ENCODE measurements at places on chromosomes 6 and 20.

GRCh38 chr20:37983286-37983685, 50.0 kb downstream of the TTI1 start:
- DNase-seq: no peak

GRCh38 chr20:18578581-18578980, 9.3 kb upstream of the DTD1 start:
- DNase-seq: no peak

DNA sequence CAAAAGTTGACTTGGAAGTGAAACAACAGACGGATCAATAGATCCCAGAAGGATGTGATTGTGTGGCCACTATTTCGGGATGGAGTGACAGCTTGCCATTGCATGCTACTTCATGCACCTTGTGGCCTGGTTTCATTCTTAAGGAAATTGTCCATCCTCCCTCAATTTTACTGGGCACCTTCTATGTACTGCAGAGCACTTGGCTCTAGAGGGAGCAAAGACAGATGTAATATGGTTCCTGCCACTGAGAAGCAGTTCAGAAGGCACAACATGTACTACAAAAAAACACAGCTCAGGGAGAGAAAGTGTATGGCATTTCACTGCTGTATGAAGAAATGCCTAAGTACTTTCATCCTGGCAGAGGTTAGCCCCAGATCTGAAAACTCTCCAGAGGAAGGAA, 91.9 kb downstream of the FOXA2 start:
- no peak for DNase-seq

- DNase-seq: no peak
Observed at GRCh38 chr6:20770773-20771172, 236.5 kb downstream of the CDKAL1 start.

DNA sequence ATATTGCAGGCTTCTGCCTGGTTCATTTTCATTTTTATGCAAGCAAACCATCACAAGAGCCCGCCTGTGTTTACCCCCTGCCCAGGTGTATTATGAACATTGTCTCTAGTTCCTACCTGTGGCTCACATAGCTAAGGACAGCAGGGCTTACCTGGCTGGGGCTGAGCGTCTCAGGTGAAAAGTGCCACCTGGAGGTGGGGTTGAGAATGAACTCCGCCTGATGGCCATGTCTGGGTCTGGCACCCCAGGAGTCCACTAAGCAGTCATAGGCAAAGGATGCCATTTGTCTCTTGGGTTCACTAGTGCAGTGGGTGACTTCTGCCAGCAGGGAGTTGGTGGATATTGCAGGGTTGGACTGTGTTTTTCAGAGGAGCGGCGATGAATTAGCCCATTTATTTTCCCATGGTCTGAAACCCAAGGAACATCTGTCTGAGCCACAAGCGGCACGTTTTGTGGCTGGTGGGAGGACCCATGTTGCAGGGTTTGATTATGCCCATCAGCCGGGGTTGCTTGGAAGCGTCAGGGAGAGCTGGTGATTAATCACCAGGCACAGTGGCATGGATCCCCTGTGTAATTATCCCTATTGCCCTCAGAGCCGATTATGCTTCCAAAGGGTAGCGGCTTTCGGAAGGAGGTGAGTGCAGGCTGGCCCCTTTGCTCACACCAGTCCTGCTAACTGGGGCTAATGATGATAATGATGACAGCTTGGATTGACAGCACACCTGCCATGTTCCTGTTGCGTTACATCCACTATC, 92.1 kb downstream of the CDH26 start:
- DNase-seq: no peak

DNA sequence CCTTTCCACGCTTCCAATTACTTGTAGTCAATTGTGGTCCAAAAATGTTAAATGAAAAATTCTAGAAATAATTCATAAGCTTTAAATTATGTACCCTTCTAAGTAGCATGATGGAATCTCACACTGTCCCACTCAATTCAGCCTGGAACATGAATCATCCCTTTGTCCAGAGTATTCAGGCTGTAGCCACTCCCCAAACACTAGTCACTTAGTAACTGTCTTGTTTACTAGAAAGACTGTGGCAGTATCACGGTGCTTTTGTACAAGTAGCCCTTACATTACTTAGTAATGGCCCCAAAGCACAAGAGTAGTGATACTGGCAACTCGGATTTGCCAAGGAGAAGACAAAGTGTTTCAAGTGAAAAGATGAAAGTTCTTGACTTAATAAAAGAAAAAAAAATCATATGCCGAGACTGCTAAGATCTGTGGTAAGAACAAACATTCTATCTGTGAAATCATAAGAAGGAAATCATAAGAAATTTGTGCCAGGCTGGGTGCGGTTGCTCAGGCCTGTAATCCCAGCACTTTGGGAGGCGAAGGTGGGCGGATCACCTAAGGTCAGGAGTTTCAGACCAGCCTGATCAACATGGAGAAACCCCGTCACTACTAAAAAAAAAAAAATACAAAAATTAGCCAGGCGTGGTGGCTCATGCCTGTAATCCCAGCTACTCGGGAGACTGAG, 168.5 kb upstream of the SIM1 start:
- DNase-seq: no peak

- no peak for DNase-seq
Observed at GRCh38 chr6:105251689-105252088, 71.9 kb upstream of the POPDC3 start.

GRCh38 chr6:3566812-3567211, 110.0 kb upstream of the SLC22A23 start:
- no peak for DNase-seq

GRCh38 chr6:7624796-7625710, 35.1 kb downstream of the SNRNP48 start:
- DNase-seq: no peak

DNA sequence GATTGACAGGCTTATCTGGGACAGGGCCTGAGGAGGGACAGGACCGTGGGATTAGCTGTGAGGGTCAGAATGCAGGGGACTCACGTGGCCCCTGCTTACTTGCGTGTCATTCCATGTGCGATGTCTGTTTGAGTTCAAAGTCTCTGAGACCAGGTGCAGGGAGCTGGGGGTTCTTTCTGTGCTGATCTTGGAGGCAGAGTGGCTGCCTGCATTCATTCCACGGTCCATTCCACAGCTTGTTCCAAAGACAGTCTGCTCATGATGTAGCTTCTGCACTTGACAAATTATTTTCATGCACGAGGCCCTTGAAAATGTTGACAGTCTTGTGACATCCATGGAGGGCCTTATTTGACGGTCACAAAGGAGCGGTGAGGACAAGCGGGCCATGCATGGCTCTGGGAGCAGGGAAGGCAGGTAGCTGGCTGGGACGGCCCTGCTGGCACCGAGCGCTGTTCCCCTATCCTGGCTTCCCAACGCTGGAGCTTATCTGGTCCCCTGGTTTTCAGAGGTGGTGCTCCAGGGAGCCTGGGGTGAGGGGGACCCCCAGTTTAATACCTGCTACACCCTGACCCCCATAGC, 156.3 kb upstream of the RNF24 start:
- DNase-seq: no peak

DNA sequence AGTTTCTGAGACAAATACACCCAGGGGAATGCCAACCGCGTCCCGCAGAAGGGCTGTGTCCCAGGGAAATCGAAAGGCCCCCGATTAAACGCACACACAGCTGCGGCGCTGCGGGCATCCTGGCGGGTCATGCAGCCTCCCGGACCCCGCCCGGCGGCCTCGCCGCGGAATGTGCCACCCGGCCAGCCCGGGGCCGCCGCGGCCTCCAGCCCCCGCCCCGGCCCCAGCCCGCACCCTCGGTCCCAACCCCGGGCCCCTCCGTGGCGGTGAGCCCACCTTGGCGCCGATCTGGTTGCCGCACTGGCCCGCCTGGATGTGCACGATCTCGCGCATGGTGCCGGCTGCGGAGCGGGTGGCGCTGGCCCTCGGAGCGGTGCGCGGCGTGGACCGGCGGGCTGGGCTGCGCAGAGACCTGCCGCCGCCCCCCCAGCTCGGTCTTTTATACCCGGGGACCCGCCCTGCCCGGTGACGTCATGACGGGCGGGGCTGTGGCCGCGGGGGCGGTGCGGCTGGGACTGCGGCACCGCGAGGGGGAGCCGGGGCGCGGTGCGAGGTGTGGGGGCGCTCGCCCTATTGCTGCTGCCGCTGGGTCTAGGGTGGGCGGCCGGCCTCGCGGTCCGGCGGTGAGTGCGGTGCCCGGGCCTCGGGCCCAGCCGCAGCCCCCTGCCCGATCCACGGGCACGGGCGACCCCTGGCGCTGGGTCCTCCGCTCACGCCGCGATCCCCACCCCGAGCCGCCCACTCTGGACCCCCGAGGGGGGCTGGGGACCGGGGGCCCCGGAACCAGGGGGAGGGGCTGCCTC, at the start of gene TUBB2A:
TUBB2A (minus strand) TSS at position 414 of the 803 bp plus-strand sequence; CDS start at position 333, 81 bp downstream.
- DNase-seq: peak; percentile 81
